ENCODE measurements at places on chromosomes 12 and 14.

DNA sequence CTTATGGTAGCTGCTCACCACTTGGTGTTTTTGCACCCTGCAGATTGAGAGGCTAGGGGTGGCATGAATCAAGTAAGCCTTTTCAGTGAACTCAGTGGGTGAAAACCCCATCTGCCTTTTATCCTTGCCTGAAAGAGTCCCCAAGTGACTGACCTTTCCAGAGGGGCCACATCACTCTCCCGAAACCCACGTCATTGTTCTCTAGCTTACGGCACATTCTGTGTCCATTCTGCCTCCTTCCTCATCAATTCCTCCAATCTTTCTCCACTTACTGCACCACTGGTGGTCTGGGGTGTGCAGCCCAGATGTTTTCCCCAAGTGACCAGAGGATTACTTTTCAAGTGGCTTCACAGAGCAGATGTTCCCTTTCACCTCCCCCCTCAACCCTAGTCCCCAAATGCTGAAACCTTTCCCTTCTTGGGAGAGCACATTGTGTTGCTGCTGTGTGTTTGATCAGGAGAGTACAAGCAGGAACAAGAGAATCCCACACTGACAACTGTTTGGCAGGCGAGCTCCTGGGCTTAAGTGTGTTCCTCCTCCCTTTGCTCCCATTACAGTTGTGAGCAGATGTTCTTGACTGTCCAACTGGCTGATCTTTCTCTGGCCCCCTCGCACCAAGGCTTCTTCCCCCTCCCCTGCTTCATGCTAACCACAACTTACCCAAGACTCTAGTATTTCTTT lies 138.0 kb upstream of the IGF1 start:
- DNase-seq = no peak

GRCh38 chr14:39351708-39352107 lies 80.5 kb downstream of the FBXO33 start:
- DNase-seq = no peak

GRCh38 chr14:71943695-71944018 lies 11.4 kb downstream of the RGS6 start:
- no peak for DNase-seq

DNA sequence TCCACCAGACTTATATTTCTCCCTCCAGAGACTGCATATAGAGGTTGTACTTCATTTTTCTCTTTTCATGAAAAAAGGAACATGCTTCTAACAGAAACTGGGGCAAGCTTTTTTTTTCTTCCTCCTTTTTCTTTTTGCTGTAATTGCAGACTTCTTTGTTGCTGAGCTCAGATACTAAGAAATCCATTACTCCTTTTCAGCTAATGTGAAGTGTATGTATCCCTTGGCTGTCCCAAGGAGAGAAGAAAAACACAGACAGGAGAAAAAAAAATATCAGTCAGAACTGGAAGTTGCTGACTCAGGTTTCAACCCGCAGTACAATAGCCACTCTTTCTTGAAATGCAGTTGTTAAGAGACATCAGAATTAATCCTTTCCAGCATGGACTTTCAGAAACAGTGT lies 1248.4 kb downstream of the LRFN5 start:
- DNase-seq = no peak

- DNase-seq = no peak
Measured at GRCh38 chr12:117134721-117135120, 35.5 kb upstream of the TESC start.

GRCh38 chr12:60568914-60569313 lies 973.1 kb downstream of the SLC16A7 start:
- no peak for DNase-seq

DNA sequence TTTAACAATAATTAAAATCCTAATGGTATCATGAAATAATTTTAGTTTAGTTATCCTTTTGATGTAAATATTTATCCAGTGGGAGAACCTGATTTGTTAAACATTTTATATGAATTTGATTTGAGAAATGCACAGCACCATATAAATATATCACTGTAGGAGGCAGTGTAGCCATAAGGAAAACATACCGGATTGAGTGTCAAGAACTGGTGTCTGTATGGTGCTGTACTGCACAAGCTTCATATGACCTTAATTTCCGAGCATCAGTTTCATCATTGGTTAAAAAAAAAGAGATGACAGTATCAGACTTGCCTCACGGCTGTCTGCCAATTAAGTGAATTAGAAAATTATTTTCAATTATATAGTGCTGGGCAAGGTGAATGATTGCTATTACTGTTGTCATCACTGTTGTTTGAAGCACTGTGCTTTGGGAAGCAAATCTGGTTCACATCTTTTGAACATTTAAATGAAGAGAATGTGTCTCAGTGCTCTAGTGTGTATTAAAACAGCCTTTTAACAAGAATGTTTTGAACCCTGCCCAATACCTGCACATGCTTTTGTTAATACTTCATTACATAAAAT lies 72.1 kb downstream of the TMTC2 start:
- no peak for DNase-seq

- no peak for DNase-seq
Measured at GRCh38 chr12:27743601-27744000, 33.0 kb downstream of the MRPS35 start.

GRCh38 chr12:38138225-38139221 lies 178.1 kb upstream of the ALG10B start:
- peak; percentile 37 for DNase-seq

DNA sequence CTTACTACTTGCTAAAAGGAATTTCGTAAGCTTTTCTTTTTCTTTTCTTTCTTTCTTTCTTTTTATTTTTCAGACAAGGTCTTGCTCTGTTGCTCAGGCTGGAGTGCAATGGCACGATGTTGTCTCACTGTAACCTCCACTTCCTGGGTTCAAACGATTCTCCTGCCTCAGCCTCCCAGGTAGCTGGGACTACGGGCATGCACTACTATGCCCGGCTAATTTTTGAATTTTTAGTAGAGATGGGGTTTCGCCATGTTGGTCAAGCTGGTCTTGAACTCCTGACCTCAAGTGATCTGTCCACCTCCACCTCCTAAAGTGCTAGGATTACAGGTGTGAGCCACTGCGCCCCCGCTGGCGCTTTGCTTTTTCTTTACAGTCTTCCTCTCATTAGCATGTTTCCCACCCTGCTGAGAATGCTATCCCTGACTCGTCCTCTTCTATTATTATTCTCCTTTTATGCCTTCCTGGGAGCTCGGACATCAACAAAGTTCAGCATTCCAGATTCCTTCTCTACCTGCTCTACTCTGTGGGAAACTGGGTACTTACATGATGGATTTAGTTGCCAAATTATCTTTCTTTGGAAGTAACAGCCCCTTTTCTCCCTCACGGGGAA lies 3.1 kb downstream of the MTHFD1 start:
- no peak for DNase-seq

DNA sequence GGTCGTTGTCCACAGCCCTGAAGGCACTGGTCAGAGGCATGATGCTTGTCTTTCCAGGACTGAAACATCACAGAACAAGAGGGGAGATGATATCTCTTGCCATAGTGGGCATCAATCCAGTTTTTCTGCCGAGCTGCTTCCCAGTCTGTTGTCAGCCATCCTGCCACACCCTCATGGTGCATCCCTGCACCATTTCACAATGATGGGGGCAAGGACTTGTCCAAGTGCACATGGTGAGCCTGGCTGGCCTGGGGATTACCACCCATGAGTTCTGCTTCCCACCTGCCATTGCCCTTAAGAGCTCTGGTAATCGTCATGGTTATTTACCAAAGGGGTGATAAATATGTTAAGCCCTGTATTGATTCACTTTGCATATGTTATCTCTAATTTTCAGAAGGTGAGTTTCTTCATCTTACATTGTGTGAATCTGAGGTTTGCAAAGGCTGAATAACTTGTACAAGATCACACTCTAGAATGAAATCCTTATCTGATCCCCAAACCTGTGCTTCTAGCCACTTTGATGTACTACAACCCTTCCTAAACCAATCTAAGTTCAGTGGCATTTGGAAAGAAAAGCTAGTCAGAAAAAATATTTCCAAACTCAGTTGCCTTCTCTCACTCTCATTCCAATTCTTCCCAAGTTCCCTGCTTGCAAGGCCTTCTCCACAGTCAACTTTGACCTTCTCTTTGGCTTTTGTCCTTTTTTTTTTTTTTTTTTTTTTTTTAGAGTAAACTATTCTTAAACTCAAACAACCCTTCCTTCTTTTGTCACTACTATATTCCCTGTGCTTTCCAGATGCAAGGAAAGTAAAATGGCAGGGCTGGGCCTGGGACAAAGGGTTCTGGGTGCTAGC lies 2.3 kb downstream of the AVIL start:
- no peak for DNase-seq

GRCh38 chr12:14756334-14757143 lies 46.7 kb downstream of the WBP11 start:
- DNase-seq = no peak

GRCh38 chr14:37858733-37859132 lies 263.3 kb downstream of the TTC6 start:
- no peak for DNase-seq
